ENCODE measurements at places on chromosomes 6 and 20.

DNA sequence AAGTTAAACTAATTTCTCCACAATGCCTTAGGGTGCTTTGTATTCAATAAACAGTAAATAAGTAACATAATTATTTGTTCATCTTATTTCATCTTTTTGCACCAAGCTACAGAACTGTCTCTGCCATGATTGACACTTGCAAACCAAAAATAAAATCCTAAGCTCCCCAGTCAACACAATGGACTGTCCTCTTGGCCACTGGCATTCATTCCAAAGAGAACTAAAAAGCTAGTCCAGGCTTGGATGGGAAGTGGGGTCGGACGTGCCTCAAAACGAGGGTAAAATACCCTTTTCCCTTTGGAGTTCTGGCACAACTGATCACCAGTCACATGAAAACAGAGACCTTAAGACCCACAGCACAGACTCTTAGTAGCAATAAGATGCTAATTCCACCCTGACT, 66.4 kb upstream of the THBS2 start:
- no peak for DNase-seq

DNA sequence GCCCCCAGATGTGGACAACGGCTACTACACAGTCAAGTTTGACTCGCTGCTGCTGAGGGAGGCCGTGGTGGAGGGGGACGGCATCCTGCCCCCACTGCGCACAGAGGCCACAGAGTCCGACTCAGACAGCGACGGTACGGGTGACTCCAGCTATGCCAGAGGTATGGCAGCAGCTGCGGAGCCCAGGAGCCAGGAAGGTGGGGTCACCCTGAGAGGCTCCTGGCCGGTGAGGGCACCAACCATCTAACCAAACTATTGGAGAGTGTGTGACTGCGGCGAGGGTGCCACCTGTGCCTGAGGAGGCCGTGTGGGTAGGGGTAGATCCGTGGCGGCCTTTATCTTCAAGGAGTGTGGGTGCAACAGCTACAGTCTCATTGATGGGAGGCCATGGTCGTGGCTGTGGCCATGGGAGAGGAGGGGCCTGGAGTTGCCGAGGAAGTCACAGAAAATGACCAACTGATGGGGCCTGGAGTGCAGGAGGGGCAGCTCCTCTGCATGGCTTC, 2.8 kb upstream of the LIME1 start:
- DNase-seq: no peak

GRCh38 chr6:19842030-19842615, 5.0 kb downstream of the ID4 start:
- no peak for DNase-seq

- no peak for DNase-seq
Observed at GRCh38 chr6:169627736-169628607, 73.9 kb downstream of the WDR27 start.

GRCh38 chr6:2110504-2110903, 134.9 kb downstream of the GMDS start:
- no peak for DNase-seq
